Esophagus squamous epithelium (tissue), 5 donors: ENCODE measurements at places on chromosomes 5 and 9.

DNA sequence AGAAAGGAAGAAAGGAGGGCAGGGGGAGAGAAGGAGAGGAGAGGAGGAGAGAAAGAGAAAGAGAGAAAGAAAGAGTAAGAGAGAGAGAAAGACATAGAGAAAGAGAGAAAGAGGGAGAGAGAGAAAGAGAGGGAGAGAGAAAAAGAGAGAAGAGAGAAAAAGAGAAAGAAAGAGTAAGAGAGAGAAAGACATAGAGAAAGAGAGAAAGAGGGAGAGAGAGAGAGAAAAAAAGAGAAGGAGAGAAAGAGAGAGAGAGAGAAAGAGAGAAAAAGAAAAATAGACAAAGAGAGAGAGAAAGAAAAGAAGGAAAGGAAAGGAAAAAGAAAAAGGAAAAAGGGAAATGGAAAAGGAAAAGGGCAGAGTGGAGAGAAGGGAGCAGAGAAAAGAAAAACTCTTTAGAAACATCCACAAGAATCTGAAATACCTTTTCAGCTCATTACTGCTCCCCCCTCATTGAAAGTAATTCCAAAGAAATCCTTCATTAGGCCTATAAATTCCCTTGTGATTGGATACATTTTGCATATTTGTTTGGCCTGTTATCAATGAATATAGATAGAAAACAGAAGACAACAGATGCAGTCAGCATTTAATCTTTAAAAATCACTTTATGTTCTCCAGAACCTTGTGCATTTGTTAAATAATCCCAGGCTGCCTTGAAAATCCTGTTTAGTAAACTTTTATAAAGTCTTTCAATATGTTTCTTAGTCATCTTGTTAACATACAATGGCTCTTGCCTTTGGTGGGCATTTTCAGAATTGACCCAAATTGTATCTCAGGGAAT is 411.5 kb downstream of the NFIB start:
- no peak for DNase-seq

- no peak for DNase-seq
These were observed 32.9 kb upstream of the SAP30L start for GRCh38 chr5:154412925-154413324.

DNA sequence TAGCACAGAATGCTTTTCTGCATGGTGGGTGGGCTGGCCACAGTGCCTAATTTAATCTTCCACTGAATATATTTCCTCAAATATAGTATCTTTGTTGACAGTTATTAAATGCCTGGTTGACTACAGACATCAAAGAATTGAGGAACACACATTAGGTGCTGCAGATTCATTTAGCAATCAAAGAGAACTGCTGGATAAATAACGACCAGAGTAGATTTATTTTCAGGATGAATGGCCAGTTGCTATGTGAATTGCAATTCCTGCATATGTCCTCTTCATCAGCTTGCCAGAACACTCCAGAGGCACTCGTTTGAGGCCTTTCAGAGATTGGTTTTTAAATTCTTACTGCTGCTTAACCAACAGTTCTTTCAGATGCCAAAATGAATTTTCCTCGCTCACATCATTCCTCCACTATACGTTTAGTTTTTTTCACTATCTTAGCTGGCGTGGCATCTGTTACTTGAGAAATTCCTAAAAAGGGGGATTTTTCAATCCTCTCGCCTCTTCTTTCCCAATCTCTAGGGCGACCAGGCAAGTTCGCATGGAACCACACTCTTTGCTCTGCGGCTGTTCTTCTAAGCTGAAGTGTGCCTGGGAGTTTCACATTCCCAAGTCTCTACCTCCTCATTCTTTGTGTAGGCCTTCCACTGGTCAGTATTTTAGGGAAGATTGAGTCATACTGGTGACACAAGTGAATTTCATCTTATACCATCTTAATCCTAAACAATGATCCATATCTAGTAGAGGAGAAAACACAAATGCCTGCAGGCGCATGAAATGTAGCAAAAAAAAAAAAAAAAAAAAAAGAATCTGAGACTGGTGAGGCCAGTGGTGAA is 237.1 kb upstream of the NMUR2 start:
- no peak for DNase-seq

DNA sequence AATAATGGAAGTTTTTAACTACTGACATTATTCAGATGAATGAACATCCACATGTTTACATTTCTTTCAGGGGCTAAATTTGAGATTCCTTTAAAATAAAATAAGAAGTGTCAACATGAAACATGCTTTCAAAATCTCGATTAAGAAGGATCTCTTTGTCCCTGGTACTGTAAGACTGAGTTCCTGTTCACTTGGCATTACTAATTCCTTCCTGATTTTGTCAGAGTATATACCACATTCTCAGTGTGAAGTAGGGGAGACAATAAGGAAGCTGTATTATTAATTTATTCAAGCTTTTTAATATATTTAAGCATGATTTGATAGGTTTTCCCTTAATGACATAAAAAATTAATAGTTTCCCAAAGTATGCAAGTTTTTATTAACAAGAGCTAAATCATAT is 81.5 kb upstream of the GRHPR start:
- no peak for DNase-seq

- no peak for DNase-seq
These were observed 72.7 kb upstream of the FCN2 start for GRCh38 chr9:134807716-134808446.

- DNase-seq = no peak
These were observed 118.6 kb downstream of the VAV2 start for GRCh38 chr9:133873461-133873891.
